IMR-90 (cell line): ENCODE measurements at places on chromosomes 16 and 17. TPM values are rescaled to one million over a fixed set of nuclear protein-coding genes. Genes with fewer than 3 reads are reported as not detected.

- H3K27ac ChIP-seq, result no peak overlapping the region
- H3K27me3 ChIP-seq, result peaks cover 12% of the 10 kb centered on the region
- H3K4me3 ChIP-seq, result no peak overlapping the region
- no peaks in the 10 kb centered on the region for H3K4me1 ChIP-seq
- no peaks in the 10 kb centered on the region for H3K36me3 ChIP-seq
Observed at GRCh38 chr17:65261152-65261551, 124.0 kb downstream of the RGS9 start.

DNA sequence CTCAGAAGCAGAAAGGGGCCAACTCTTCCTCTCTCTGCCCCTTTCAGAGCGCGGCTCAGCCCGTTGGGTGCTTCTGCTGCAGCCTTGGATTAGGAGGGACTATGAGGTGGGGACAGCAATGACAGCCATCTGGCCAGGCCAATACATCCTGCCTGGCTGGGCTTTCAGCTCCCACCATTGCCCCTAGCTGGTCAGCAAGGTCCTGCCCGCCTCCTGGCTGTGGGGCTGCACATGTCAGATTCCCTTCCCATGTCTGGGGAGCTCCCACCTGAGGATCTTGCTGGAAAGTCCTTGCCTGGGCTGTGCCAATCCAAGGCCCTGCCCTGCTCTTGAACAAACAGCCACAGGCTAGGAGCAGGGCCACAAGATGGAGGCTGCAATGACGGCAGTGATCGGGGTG lies 8.3 kb downstream of the TRIM65 start:
- no peak for DNase-seq
- no peak overlapping the region for H3K4me3 ChIP-seq
- peaks cover 19% of the 10 kb centered on the region for H3K36me3 ChIP-seq
- no peak overlapping the region for H3K27ac ChIP-seq
- no peaks in the 10 kb centered on the region for H3K27me3 ChIP-seq
- H3K4me1 ChIP-seq, result no peaks in the 10 kb centered on the region

DNA sequence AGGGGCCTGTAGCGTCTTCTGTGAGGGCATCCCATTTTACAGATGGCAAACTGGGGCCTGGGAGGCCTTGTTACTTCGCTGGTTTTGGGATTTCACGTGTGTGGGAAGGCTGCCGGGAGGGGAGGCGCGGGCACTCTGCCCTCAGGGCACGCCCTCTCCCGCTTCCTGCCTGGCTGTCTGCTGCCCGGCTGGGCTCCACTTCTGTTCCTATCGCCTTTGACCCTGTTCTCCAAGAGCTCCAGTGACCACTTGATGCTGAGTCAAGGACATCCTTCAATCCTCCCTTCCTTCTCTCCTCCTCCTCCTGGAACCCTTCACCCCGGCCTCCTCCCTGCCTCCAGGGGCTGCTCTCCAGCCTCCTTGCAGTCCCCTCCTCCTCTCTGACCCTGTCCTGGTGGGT lies 16.0 kb downstream of the SPNS3 start:
- no peak overlapping the region for H3K4me3 ChIP-seq
- H3K27ac ChIP-seq, result no peak overlapping the region
- H3K4me1 ChIP-seq, result no peaks in the 10 kb centered on the region
- peaks cover 45% of the 10 kb centered on the region for H3K27me3 ChIP-seq
- DNase-seq, result no peak

DNA sequence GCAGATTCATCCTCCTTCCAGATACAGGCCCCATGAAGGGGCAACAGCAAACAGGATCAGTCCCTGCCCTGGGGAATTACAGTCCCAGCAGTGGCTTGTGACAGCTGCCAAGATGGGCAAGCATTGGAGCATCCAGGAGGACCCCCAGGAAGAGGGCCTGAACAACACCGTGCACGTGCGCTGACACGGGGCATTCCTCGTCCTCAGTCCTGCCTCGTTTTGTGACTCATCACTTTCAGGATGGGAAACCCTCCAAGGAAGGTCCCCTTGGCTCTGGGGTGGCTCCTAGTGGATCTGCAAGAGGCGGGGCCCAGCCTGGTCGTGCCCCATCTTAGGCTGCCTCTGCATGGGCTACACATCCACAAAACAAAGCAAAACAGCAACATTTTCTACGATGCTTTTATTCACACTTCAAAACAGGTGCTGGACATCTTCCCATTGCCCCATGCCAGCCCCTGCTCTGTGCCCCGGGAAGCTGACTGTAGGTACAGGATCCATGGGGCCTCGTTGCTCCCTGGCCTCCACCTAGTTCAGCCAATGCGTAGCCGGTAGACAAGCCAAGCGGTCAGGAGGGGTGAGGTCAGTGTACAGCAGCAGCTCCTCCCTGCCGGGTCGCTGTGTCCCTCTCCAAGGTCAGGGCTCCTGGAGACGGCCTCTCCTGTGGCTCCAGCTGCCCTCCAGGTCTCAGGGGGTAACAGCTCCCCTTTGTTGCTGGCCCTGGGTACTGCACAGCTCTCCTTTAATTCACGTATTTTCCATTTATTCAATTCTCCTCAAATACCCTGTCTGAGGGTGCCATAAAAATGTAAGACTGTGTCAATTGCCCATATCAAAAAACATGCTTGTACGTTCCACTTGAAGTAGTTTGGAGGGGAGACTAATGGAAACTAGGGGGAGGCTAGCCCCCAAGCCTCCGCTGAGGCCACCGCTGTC lies 32.2 kb downstream of the ACTG1 start:
- peaks cover 10% of the 10 kb centered on the region for H3K4me1 ChIP-seq
- no peaks in the 10 kb centered on the region; the same call in 1 of the 2 replicates for H3K27me3 ChIP-seq
- DNase-seq, result peak; percentile 76

DNA sequence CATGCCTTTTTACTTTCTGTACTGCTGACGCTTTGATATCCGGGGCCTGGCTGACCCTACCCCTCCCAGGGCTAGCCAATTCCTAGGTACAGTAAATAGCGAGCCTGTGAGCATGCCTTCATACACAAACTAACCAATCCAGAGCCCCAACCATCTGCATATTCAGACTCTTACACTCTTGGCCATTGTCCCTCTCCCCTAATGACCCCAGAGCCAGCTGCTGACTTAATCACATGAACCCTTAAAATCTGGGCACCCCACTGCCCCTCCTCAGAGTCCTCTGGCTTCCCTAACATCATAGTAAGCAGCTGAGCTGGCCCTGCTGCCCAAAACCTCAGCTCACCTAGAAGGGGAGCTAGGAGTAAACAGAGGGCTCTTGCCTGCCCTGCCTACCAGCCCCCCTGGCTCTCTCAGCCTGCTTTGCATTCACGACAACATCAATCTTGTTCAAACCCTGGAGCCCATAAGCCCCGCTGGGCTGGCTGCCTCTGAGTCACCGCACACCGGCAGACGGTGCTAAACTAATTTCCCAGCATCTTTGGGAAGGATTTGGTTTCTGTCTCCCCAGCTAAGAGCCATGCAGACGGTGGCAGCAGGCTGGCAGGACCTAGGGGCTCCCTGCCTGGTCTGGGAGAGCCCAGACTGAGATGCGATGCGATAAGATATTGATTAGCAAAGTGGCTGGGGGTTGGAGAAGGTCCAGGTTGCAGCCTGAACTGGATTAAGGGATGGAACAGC lies 63.2 kb downstream of the CLEC19A start:
- no peaks in the 10 kb centered on the region for H3K27me3 ChIP-seq
- no peaks in the 10 kb centered on the region for H3K4me1 ChIP-seq
- no peak for DNase-seq
- H3K27ac ChIP-seq, result no peak overlapping the region

DNA sequence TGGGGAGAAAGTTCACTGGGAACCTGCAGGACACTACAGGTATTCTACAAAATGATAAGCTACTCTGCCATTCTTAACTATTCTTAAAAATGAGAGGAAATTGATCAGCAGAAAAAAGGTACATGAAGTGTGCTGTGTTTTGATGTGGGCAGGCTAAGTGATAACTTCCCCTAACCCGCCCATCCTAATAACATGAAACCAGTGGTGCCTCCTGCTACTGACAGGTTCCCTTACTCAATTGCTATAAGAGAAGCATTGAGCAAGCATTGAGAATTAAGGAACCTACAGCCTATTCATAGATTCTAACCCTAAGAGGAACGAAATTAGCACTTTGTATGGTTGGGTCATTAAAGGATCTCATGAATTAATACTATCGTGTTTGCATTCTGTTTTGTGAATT lies 18.9 kb downstream of the XYLT1 start:
- peaks cover 2% of the 10 kb centered on the region; the same call in 1 of the 2 replicates for H3K4me1 ChIP-seq
- no peaks in the 10 kb centered on the region for H3K27me3 ChIP-seq
- H3K36me3 ChIP-seq, result no peaks in the 10 kb centered on the region
- no peak overlapping the region for H3K27ac ChIP-seq
- H3K4me3 ChIP-seq, result no peak overlapping the region

DNA sequence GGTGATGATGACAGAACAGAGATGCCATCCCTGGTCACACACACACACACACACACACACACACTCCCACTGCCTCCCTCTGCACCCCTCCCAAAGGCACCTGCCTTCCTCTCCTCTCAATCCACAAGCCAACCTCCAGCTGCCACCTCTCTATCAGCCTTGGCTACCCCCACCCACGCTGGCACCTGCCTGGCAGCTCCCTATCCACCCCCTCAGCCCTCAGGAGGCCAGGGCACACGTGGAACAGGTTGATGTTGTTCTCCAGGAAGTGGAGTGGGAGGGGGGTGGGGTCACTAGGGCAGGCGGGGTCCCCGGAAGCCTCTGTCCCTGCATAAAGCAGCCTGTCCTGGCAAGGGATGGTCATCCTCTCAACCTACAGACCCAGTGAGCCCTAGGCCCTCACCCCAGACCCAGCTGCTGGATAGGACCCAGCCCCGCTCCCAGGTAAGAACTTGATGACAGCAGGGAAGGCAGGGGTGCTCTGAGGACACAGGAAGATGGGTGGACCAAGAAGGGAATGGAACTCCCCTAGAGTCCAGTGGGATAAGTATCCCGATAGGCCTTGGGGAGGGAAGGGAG lies at the start of gene GSDMA:
GSDMA (plus strand) TSS at position 363 of the 579 bp plus-strand sequence. CDS start 2,684 bp downstream, outside the sequence.
- no peak for DNase-seq
- no peak within 1 kb of the TSS for H3K4me3 ChIP-seq
- H3K36me3 ChIP-seq, result no peaks in the 10 kb centered on the region

GRCh38 chr17:57478478-57479250 lies 222.3 kb downstream of the MSI2 start:
- H3K27me3 ChIP-seq, result no peaks in the 10 kb centered on the region
- no peak for DNase-seq
- H3K4me3 ChIP-seq, result no peak overlapping the region
- peaks cover 22% of the 10 kb centered on the region for H3K4me1 ChIP-seq
- no peak overlapping the region for H3K27ac ChIP-seq
- H3K36me3 ChIP-seq, result no peaks in the 10 kb centered on the region

DNA sequence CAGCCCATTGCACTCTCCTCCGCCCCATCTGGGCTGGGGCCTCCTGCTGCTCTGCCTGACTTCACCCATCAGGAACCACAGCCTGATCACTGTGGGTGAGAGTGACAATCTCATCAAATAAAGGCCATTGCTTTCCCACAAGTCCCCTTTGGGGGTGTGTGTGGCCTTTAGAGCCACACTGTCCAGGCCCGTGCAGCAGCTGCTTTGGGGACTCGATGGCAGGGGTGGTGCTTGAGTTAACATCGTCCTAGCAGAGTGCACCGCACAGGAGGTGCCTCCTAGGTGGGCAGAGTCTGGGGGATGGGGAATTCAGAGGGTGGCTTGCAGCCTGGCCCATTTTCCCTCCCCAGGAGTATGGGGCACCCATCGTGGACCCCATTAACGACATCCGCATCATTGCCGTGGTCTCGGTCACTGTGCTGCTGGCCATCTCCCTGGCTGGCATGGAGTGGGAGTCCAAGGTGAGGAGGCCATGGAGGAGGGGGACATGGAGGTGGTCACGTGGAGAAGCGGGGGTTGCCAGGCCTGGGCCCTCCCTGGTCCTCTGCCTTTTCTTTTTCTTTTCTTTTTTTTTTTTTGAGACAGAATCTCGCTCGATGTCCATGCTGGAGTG lies 5.4 kb downstream of the SLC12A3 start:
- H3K4me1 ChIP-seq, result no peaks in the 10 kb centered on the region; the same call in 1 of the 2 replicates
- H3K4me3 ChIP-seq, result no peak overlapping the region
- no peak overlapping the region for H3K27ac ChIP-seq
- H3K36me3 ChIP-seq, result no peaks in the 10 kb centered on the region
- H3K27me3 ChIP-seq, result no peaks in the 10 kb centered on the region

DNA sequence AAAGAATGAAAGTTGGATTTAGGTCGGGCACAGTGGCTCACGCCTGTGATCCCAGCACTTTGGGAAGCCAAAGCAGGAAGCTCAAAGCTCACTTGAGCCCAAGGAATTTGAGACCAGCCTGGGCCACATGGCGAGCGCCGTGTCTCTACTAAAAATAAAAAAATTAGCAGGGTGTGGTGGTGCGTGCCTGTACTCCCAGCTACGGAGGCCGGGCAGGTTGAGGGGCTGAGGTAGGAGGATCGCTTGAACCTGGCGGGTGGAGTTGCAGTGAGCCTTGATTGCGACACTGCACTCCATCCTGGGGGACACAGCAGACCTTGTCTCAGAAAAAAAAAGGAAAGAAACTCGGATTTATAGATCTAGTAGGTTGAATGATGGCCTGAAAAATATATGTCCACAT lies 37.4 kb upstream of the RPH3AL start:
- no peak overlapping the region for H3K4me3 ChIP-seq
- H3K27ac ChIP-seq, result no peak overlapping the region
- H3K4me1 ChIP-seq, result peaks cover 3% of the 10 kb centered on the region; the same call in 1 of the 2 replicates
- no peak for DNase-seq
- H3K27me3 ChIP-seq, result peaks cover 27% of the 10 kb centered on the region

- H3K27me3 ChIP-seq, result no peaks in the 10 kb centered on the region
- 0 out of 2 replicates have a peak overlapping the region, but pooled peaks have one; percentile 17 for H3K27ac ChIP-seq
- no peaks in the 10 kb centered on the region for H3K36me3 ChIP-seq
- no peak overlapping the region for H3K4me3 ChIP-seq
- peaks cover 32% of the 10 kb centered on the region for H3K4me1 ChIP-seq
Observed at GRCh38 chr16:86351041-86351784, 159.1 kb upstream of the FOXF1 start.

DNA sequence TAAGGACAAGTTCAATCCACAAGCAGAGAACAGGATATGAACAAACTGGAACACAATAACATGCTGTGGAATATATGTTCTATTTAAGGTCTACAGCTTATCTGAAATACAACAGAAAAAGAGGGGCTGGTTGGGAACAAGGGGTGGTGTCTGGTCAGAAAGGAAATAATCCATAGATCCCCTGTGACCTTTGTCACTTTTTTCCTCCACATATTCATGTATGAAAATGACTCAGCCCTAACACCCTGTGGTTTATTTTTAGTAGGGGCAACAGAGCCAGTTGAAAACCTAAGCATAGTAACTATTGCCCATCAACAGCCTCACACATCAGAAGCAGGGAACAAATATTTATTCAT lies 12.3 kb upstream of the SPAG9 start:
- no peaks in the 10 kb centered on the region for H3K27me3 ChIP-seq
- DNase-seq, result no peak
- no peaks in the 10 kb centered on the region for H3K4me1 ChIP-seq
- no peak overlapping the region for H3K4me3 ChIP-seq
- no peaks in the 10 kb centered on the region for H3K36me3 ChIP-seq
- no peak overlapping the region for H3K27ac ChIP-seq

GRCh38 chr16:89841275-89841674 lies 13.0 kb downstream of the SPIRE2 start:
- peaks cover 10% of the 10 kb centered on the region; the same call in 1 of the 2 replicates for H3K4me1 ChIP-seq
- H3K27ac ChIP-seq, result no peak overlapping the region
- no peaks in the 10 kb centered on the region for H3K27me3 ChIP-seq
- no peaks in the 10 kb centered on the region for H3K36me3 ChIP-seq
- H3K4me3 ChIP-seq, result no peak overlapping the region

- H3K27ac ChIP-seq, result no peak overlapping the region
- peaks cover 4% of the 10 kb centered on the region; the same call in 1 of the 2 replicates for H3K4me1 ChIP-seq
- H3K4me3 ChIP-seq, result no peak overlapping the region
- H3K27me3 ChIP-seq, result peaks cover 13% of the 10 kb centered on the region
- DNase-seq, result no peak
Observed at GRCh38 chr17:49680314-49680713, 2.4 kb upstream of the SPOP start.

RHBDF2 gene
- total RNA-seq, result 1.3 and 1.4 TPM in 2 replicates

KRTAP4-6 gene
- total RNA-seq, result not detected in 2 replicates

LDAF1 gene
- 51.4 and 62.2 TPM in 2 replicates for total RNA-seq

MLLT6 gene
- total RNA-seq, result 7.2 and 7.5 TPM in 2 replicates

ITGB4 gene
- total RNA-seq, result under 0.01 TPM in 1 of 2 replicates, not detected in the other

UTS2R gene
- not detected in 2 replicates for total RNA-seq

SMYD4 gene
- 6.7 and 7.2 TPM in 2 replicates for total RNA-seq

ZNF689 gene
- total RNA-seq, result 1.9 and 2.7 TPM in 2 replicates

BAIAP3 gene
- 0.36 and 0.56 TPM in 2 replicates for total RNA-seq
